Urinary bladder (tissue), 4 donors: ENCODE measurements at places on chromosomes 3 and 15. TPM values are rescaled to one million over a fixed set of nuclear protein-coding genes. Genes with fewer than 3 reads are reported as not detected.

The ZPLD1 gene
- total RNA-seq = 0.16 TPM

The CPNE9 gene
- not detected for total RNA-seq

The C3orf52 gene
- 7.5 TPM for total RNA-seq

The VGLL3 gene
- 36.2 TPM for total RNA-seq

The C3orf22 gene
- total RNA-seq = not detected

The ECE2 gene
- not detected for total RNA-seq
